H4 (cell line): ENCODE measurements at places on chromosomes 13 and 19. TPM values are rescaled to one million over a fixed set of nuclear protein-coding genes. Genes with fewer than 3 reads are reported as not detected.

- DNase-seq, result no peak
Observed at GRCh38 chr19:38815059-38816001, 2.6 kb upstream of the LGALS4 start.

DNA sequence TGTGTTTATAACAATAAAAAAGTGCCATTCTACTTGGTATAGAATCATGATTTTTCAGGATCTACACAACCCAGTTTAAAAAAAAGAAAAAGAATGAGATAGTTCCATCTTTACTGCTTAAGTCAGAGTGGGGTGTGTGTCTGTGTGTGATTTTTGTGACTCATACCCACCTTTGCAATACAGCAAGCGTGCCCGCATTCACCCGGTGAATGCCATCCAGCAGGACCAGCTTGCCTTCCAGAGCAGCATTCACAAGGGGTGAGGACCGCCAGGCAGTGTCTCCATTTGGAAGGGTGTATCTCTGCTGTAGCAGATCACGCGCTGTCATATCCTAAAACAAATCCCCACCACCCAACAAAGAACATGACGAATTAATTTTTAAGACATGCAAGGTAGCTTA, 127.7 kb downstream of the VWA8 start:
- no peak for DNase-seq

DNA sequence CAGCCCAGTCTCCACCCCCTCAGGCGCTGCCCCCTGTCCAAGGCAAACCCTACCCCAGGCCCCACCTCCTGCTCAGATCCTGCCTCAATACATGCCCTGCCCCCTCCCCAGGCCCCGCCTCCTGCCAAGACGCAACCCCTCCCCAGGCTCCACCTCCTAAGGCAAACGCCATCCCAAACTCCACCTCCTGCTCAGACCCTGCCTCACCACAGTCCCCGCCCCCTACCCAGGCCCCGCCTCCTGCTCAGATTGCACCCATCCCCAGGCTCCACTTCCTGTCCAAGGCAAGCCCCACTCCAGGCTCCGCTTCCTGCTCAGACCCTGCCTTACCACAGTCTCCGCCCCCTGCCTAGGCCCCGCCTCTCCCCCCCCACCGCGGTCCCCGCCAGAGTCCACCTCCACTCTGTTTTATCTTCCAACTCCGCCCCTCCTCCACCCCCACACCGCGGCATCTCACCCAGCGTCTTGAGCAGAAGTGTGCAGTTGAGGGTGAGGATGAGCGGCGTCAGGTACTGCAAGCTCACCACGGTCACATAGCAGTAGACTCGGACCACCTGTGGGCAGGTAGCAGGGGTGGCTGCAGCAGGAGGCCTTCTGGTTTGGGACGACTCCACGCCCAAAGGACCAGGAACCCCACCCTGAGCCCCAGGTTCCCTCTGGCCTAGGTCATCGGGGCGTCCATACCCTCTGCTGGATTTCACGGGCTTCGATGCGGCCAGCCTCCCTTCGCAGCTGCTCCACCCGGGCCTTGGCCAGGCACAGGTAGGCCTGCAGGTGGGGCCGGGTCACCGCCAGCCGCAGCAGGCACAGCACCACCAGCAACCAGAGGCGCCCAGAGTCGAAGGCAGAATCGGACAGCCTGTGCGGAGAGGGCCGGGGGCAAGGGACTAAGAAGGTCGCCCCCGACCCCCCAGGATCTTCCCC, 17.7 kb downstream of the TMEM161A start:
- peak; percentile 39 for DNase-seq

- DNase-seq, result no peak
Observed at GRCh38 chr13:28476919-28477708, 17.8 kb downstream of the FLT1 start.

GRCh38 chr19:57267291-57267690, 13.0 kb upstream of the ZNF460 start:
- no peak for DNase-seq

The PLIN5 gene
- total RNA-seq, result 0.25 TPM in 1 of 2 replicates, not detected in the other

GRCh38 chr19:10408511-10409283, 5.4 kb upstream of the CDC37 start:
- no peak for DNase-seq

DNA sequence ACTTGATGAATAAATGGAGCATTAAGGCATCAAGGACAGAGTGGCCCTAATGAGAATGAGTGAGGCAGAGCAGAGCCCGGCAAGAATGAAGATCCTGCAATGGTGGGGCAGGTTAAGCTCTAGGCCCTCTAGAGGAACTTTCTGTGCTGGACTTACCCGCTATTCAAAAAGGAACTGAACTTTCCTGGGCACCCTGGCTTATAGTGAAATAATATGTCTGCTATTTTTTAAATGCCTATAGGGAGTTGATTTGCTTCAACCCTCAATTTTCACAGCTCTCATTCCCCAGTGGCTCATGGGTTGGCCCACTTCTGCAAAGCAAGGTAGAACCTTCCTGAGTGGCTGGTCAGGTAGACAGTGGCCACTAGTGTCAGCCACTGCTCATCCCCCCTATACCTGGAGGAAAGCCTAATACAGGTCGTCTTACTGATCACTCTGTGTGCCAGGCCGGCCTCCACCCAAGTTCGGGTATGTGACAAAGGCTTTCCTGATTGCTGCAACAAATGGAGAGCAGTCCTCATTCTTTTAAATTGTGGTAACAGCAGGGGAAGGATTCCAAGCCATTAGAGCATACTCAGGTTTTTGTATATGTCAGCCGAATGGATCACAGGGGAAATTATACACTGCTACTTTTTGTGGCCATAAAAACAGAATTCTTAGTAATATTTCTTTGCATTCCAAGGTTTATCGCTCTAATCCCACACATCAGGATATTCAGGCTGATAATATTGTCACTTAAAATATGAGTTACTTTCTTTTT, 103.0 kb downstream of the KL start:
- no peak for DNase-seq

DNA sequence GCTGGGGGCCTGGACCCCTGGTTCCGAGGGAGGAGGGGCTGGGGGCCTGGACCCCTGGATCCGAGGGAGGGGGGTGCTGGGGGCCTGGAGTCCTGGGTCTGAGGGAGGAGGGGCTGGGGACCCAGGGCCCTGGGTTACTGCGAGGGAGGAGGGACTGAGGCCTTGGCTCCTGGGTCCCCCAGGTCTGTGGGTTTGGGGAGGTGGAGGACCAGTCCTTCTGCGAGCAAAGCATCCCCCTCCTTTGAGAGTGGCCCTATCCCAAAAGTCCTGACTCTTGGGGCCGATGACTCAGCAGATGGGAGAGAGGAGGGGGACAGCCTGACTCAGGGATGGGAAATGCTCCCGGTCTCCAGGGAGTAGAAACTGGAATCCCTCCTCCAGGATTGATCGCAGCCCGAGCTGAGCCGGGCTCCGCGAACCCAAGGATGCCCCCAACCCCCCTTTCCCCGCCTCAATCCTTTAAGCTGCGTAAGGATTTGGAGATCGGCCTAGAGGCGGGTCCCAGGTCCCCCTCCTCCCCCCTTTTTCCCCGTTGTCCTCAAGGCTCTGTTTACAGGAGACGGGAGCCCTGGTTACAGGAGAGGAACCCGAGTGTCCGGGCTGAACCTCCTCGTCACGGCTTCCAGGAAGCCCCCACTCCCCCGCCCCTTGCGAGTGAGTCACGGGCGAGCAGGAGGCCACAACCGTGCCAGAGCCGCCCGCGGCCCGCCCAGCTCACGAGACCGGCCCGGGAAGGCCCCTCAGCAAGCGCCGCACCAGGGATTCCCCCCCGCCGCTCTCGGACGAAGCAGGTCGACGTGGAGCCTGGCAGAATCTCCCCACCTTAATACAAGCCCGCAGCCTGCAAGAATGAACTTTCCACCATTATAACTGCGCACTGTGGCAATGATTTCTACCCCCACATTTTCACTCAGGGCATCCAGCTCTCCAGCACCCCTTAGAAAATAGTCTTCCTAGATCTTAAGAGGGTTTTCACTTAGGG, 3.0 kb upstream of the ZFP36 start:
- DNase-seq, result peak; percentile 98

The ZNF302 gene
- total RNA-seq, result 15.7 and 27.7 TPM in 2 replicates

- no peak for DNase-seq
Observed at GRCh38 chr13:111865826-111866225, 201.1 kb upstream of the SOX1 start.

The SIN3B gene
- total RNA-seq, result 18.6 and 19.6 TPM in 2 replicates

DNA sequence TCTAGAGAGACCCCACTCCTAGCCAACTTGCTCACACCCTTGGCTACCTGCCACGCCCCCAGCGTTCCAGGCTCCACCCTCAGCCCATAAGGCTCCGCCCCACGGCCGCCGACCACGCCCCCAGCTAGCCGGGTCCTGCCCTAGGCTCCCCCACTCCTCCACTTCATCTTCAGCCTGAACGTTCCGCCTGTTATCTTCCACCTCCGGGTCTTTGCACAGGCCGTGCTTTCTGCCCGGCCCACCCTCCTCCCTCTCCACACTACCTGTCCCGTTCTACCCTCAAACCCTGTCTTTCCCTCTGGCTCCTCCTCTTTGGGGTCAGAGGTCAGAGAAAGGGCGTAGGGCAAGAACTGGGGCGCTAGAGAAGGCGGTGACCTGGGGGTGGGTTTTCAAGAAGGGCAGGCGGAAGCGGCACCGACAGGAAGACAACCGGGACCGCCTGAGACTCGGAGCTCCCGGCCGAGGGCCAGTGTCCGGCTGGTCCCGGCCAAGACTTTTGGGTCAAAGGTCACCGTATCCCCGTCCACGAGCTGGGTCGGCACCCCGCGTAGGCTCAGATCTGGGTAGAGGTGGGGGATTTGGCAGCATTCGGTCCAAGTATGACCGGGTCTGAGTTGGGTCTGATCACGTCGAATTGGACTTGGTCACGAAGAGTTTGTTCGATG, 2.2 kb downstream of the PDE4C start:
- no peak for DNase-seq

GRCh38 chr13:98989469-98990235, 11.8 kb upstream of the DOCK9 start:
- DNase-seq, result no peak

DNA sequence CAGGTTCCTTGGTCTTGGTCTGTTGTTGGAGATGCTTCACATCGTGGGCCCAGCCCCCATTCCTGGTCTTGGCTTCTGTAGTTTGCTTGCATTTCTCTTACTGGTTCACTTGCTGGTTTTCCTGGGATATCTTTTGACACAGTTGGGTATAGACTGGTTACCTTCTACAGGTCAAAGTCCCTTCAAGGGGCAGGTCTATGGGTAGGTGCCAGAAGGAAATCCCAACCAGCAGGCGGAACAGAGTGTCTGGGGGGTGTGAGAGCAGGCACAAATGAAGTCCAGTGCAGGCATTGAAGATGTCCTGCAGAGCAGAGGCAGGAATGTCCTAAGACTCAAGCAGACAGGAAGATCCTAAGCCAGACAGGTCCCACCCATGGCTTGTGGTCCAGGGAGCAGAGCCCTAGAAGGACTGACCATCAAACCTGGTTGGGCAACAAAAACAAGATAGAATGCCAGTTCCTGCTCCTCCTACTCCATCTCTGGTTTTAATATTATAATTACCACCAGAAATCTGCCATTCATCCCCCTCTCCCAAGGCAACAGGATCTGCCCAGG, 17.7 kb upstream of the WASF3 start:
- no peak for DNase-seq

The CYP4F2 gene
- total RNA-seq, result 0.70 and 3.8 TPM in 2 replicates

GRCh38 chr13:39490136-39490535, 112.9 kb downstream of the LHFPL6 start:
- DNase-seq, result no peak
